Pancreas (tissue), 10 donors: ENCODE measurements at places on chromosomes 3 and 15. TPM values are rescaled to one million over a fixed set of nuclear protein-coding genes. Genes with fewer than 3 reads are reported as not detected.

GRCh38 chr15:22950256-22950990 is 29.7 kb downstream of the CYFIP1 start:
- DNase-seq = no peak

- no peak for DNase-seq
Measured at GRCh38 chr3:114650808-114651207, 357.0 kb downstream of the TIGIT start.

GRCh38 chr15:56042031-56042430 is 48.6 kb upstream of the NEDD4 start:
- no peak for DNase-seq

DNA sequence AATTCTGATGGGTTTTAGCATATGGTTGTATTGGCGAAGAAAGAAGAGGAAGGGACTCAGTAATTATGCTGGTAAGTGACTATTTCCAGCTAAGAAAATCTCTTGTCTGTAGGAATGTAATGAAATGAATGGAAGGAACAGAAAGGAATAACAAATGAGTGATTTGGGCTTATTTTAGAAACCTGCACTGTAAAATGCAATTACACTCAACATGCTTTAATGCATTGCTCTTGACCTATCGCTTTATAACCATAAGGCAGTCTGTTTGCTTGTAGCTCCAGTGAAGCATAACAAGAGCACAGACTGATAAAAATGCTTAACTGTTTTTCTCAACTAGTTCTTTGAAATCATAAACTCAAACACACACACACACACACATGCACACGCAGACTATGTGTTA is 549.0 kb downstream of the ROBO2 start:
- DNase-seq = no peak

Gene TM6SF1
- 0.79 TPM for total RNA-seq

Gene CDHR4
- total RNA-seq = not detected

DNA sequence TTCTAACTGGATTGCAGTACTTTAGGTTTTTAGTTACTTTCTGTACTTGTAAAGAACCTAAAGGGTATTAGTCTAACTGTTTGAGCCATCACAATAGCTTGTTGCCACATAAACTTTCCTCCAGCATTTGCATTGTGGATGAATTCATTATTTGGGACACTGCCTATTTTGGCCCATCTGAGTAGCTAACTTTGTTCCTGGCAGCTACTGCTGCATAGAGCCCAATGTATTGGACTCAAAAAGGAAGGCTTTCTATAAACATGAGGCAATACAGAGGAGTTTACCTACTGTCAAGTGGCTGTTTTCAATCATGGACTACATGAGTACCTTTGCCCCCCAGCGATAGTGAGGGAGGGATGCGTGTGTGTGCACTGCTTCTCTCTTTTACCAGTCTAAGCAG is 1.9 kb downstream of the ROBO2 start:
- no peak for DNase-seq
